ENCODE measurements at places on chromosomes 16 and 17. TPM values are rescaled to one million over a fixed set of nuclear protein-coding genes. Genes with fewer than 3 reads are reported as not detected.

KLHL11 gene
- polyA plus RNA-seq = 4.9 TPM

MILR1 gene
- 7.0 TPM for polyA plus RNA-seq

RNF222 gene
- not detected for polyA plus RNA-seq

RANBP10 gene
- polyA plus RNA-seq = 23.6 TPM

SEPTIN12 gene
- polyA plus RNA-seq = not detected

GSG1L gene
- polyA plus RNA-seq = 2.0 TPM

CDH3 gene
- 0.57 TPM for polyA plus RNA-seq

ZSCAN10 gene
- 0.08 TPM for polyA plus RNA-seq

CLEC18A gene
- polyA plus RNA-seq = 0.46 TPM

PALB2 gene
- polyA plus RNA-seq = 8.5 TPM

HNF1B gene
- polyA plus RNA-seq = not detected

FOXN1 gene
- not detected for polyA plus RNA-seq

COX6A2 gene
- 334 TPM for polyA plus RNA-seq

GRIN2A gene
- 0.23 TPM for polyA plus RNA-seq

DNA sequence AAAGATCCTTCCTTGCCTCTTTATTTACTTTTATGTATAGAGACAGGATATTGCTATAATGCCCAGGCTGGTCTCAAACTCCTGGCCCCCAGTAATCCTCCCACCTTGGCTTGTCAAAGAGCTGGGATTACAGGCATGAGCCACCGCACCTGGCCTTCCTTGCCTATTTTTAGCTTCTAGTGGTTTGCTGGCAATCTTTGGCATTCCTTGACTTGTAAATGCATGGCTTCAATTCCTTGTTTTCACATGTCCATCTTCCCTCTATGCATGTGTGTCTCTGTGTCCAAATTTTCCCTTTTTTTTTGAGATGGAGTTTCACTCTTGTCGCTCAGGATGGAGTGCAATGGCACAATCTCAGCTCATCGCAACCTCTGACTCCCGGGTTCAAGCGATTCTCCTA, 22.5 kb downstream of the HEXIM2 start:
- no peak for DNase-seq

DNA sequence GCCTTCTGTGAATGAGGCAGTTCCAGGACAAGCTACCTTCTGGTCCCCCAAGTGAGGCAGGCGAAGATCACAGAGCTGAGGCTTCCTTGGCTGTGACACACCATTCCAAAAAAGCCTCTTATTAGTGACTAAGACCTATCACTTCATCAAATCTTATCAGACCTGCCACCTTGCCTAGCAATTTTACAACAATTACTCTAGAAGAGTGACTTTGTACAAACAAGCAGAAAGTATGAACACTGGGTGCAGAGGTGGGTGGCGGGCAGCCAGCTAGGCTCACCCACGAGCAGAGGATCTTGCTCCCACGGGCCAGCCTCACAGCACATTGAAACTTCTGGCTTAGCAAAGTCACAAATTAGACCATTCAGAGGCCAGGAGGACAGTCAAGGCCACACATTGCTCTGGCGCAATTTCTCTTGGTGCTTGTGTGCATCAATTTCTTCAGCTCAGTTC, 2.2 kb upstream of the ICAM2 start:
- DNase-seq = no peak

- no peak for DNase-seq
Measured at GRCh38 chr17:14935845-14936485, 329.2 kb downstream of the PMP22 start.

GRCh38 chr16:15928261-15929104, 20.9 kb upstream of the ABCC1 start:
- no peak for DNase-seq

GRCh38 chr17:64983708-64984107, 64.4 kb upstream of the LRRC37A3 start:
- DNase-seq = no peak

DNA sequence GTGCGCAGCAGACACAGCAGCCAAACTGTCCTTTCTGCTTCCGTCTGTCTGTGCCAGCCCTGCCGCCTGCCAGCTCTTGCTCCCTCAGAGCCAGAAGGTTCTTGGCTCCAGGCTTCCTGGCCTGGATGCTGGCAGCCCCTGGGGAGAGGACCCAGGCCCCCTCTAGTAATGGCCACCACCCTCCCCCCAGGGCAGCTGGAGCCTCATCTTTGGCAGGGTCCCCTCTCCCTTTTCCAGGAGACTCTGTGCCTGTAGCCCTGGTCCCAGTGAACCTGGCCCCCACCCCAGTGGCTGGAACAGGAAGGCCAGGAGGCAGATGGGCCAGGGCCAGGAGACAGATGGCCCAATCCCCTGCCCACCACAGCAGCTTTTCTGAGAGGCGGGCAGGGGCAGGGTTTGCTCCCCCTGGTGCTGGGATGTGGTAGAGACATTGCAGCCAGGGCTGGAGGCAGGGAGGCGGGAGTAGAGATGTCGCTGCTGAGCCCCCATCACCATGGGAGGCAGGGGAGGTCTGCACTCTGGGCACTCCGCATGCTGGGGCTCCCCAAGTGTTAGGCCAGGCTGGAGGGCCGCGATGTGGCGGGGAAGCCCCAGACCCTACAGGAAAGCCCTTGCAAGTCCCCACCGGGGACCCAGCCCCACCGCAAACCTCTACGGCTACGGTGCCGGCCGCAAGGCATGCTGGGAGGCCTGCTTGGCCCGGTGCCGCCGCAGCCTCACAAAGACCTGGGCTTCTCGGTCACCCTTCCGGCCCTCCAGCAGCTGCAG, 16.7 kb downstream of the UNC13D start:
- DNase-seq = no peak

GRCh38 chr17:68662037-68662432, 60.9 kb upstream of the FAM20A start:
- no peak for DNase-seq

DNA sequence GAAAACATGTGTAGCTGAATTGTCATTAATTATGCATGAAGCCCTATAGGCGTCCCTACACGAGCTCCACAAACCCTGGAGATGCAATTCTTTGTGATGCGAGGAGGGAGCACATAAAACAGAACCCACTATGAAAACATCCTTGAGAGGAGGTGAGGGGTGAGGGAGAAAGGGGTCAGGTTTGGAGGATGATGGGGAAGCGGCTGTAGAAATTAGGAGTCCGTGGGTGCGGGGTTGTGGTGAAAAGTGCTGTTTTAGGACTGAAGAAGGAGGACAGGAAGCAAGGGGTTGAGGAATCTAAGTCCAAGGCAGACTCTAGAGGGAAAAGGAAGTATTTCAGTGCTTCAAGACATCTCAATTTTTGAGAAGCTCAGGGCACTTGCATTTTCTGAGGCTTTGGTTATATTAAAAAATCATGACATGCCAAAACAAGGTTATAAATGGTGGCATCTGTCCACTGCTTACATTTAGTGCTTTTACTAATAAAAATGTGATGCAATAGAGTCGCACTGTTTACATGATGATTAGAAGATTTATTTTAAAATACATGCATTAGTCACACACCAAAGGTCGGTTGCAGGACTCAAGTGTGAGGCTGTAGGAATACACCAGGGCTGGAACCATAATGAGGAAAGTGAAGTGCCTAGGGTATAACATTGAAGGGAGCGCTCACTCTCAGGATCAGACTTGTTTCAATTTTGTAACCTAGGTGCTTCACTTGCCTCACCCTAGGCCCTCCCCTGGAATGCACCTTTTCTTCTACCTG, 379.5 kb downstream of the HS3ST4 start:
- peak; percentile 31 for DNase-seq

GRCh38 chr16:18050777-18051176, 285.8 kb downstream of the NPIPA8 start:
- DNase-seq = no peak

DNA sequence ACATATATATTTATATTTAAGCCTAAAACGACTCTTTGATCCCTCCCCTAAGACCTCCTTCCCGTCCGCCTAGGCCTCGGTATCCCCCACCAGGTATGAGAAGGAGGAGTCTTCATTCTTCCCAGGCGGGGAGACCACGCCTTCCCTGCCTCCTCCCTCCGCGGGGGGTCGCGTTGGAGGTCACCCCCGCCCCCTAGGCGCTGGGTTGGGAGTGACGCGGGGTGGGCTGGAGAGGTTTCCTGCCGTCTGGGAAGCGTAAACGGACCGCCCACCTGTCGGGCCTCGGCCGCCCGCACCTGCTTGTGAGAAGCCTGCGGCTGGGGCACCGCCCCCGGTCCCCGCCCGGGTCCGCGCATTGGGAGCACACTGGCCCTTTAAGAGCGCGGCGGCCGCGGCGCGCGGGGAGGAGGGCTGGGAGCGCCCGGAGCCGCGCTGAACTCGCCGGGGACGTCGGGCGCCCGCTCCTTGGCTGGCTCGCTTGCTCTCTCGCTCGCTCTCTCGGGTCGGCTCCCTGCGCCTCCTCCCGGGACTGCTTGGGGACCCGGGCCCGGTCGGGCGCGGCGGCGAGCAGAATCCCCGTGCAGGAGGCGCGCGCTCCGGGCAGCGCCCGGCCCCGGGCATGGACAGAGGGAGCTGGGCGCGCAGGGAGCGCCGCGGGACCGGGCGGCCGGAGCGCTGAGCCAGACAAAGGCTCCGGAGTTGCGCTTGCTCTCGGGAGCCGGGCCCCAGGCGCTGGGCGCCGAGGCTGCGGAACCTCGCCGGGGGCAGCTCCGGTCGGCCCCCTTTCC, at the start of gene MMP15:
MMP15 (plus strand) TSS at position 404 of the 788 bp plus-strand sequence. CDS start 597 bp downstream, outside the sequence.
- no peak for DNase-seq

GRCh38 chr17:81035521-81036196, 708 bp downstream of the BAIAP2 start:
- DNase-seq = no peak

DNA sequence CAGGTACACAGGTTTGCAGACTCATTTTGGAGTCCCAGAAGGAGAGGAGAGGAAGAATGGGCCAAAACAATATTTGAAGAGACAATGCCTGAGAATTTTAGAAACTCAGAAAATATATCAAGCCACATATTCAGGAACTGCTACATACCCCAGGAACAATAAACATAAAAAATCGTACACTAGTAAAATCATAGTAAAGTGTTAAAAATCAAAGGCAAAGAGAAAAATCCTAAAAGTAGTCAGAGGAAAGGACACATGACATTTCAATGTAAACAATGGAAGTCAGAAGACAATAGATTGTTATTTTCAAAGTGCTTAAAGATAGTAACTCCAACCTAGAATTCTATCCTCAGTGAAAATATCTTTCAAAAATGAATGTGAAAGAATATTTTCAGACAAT, 28.5 kb upstream of the NACA2 start:
- no peak for DNase-seq

DNA sequence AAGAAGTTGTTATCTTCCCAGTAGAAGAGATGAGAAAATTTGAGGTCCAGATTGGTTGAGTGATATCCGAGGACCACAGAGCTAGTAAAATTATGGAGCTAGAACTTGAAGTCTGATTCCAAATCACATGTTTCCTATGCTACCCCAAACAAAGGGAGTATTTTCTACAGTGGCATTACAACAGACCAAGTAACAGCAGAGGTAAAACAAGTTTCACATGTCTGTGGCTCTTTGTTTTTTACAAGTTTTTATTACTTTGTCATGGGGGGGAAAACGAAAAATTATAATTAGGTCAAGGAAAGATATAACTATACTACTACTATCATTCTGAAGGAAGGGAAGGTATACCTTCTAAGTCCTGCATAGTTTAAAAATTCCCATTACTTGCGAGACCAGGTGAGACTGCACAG, 49.4 kb downstream of the KANSL1 start:
- no peak for DNase-seq

GRCh38 chr16:2429771-2430663, 770 bp downstream of the CCNF start:
- DNase-seq = no peak

DNA sequence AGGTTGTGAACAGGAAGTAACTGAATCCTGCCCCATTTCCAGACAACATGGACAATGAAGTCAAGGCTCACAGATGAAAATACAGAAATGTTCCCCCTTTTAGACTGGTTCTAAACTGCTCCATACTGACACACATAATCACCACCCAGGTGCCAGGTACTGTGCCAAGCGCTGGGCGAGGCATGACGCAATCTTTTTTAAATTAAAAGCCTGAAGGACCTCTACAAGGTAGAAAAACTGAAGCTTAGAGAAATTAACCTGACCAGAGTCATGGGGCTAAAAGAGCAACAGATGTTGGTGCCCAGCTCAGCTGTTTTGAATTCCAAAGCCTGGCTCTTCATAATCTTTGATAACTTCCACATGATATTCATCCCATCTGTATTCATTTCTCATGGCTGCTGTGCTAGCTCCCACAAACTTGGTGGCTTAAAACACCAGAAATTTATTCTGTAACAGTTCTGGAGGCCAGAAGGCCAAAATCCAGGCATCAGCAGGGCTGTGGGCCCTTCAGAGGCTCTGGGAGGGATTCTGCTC, 4.9 kb upstream of the RAB11FIP4 start:
- no peak for DNase-seq

DNA sequence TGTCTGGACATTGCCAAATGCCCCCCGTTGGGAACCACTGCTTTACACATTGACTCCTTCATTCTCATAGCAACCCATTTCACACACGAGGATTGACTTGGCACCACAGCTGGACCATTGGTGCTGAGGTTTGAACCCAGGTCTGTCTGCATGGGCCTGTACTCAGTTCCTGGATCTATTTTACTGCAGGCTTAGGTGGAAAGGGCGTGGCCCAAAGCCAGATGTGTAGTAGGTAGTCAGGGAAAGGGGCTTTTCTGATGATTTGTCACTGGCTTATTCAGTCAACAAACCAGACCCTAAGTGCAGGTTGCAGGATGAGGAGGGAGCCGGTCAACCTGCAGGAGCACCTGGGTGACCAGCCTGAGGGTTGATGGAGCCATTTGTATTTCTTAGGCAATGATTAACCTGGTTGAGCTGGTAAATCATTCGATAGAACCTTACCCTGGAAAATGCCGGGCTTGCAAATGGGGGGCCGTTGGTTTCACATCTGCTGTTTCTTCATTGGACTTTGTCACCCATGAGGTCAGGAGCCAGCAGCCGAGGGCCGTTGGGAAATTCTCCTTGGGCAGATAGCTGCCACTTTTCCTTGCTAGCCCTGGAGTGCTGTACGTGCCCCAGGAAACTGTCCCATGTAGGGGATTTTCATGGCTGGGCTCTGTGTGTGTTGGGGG, 104.4 kb downstream of the CMIP start:
- DNase-seq = no peak

GRCh38 chr17:82776454-82776853, 24.6 kb downstream of the TBCD start:
- no peak for DNase-seq

GRCh38 chr16:2285731-2286191, 17.8 kb upstream of the RNPS1 start:
- DNase-seq = no peak

DNA sequence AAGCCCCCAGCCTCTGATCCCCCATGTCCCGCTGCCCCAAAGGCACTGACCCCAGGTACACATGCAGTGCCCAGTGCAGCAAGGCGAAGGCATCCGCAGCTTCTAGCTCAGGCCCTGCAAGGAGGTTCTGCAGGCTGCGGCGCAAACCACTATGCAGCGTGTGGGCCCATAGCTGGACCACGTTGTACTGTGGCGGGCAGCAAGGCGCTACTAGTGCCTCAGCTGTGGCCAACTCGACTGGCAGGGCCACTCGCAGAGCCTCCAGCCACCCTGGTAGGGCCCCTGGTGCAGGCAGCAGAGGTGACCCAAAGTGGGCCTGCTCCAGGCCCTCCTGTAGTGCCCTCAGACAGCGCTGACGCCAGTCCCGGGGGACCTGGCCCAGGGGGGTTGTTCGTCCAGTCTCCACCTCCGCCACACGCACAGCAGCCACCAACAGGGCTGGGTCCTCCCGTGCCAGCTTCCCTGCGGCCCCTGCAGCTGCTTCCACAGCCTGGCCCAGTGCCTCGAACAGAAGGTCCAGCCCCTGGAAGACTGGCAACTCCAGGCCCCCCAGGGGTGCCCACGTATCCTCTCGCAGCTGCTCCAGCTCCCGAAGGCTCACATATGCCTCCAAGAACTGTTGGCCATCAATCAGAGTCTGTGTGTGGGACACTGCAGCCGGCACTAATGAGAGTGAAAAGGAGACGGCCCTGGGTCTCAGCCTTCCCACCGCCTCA, 2.6 kb downstream of the EXOC3L1 start:
- DNase-seq = no peak

- no peak for DNase-seq
Measured at GRCh38 chr16:72226136-72226535, 54.2 kb upstream of the PMFBP1 start.

Measured in forelimb muscle (tissue), 1 donor.